GM13977 (cell line): ENCODE measurements at places on chromosomes 7 and 10.

DNA sequence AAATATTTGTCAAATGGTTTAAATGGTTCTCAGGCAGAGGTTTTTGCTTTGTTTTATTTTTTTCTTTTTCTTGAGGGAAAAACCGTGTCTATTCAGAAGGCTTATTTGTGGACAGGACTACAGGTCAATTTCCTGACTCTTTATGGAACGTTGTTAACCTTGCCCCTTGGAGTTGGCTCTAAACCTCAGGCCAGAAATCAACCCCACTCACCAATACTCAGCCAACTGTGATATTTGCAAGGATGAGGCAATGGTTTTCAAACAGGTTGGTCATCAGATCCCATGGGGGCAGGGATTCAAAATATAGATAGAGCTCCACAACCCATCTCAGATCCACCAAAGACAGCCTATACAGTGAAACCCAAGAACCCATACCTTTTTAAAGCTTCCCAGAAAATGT, 10.2 kb downstream of the PDLIM1 start:
- DNase-seq = no peak

- no peak for DNase-seq
These were observed 20.2 kb downstream of the RAMP3 start for GRCh38 chr7:45177801-45178200.

DNA sequence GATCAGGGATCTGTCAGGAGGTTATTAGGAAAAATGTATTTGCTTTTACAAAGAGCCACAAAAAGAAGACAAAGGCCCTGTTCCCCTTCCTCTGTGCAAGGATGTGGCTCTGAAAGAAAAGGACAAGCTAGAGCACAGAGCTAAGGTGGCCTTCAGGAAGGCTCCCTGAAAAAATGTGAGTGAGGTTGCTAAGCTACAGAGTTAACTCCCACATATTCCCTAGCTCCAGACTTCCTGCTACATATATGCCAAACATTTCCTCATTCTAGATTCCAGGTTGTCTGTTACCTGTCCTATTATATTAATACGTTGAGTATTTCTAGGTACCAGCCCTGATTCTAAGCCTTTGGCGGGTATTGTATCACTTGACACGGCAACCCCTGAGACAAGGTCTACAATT, 369.0 kb downstream of the PARD3 start:
- DNase-seq = no peak

DNA sequence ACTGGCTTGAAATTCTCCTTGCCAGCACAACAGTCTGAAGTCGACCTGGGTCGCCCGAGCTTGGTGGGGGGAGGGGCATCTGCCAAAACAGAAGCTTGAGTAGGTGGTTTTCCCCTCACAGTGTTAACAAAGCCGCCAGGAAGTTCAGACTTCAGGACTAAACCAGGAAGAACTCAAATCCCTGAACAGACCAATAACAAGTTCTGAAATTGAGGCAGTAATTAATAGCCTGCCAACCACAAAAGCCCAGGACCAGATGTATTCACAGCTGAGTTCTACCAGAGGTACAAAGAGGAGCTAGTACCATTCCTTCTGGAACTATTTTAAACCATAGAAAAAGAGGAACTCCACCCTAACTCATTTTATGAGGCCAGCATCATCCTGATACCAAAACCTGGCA, 45.3 kb downstream of the LRRC72 start:
- no peak for DNase-seq

- no peak for DNase-seq
These were observed 157.6 kb downstream of the ITGA8 start for GRCh38 chr10:15562116-15562515.

DNA sequence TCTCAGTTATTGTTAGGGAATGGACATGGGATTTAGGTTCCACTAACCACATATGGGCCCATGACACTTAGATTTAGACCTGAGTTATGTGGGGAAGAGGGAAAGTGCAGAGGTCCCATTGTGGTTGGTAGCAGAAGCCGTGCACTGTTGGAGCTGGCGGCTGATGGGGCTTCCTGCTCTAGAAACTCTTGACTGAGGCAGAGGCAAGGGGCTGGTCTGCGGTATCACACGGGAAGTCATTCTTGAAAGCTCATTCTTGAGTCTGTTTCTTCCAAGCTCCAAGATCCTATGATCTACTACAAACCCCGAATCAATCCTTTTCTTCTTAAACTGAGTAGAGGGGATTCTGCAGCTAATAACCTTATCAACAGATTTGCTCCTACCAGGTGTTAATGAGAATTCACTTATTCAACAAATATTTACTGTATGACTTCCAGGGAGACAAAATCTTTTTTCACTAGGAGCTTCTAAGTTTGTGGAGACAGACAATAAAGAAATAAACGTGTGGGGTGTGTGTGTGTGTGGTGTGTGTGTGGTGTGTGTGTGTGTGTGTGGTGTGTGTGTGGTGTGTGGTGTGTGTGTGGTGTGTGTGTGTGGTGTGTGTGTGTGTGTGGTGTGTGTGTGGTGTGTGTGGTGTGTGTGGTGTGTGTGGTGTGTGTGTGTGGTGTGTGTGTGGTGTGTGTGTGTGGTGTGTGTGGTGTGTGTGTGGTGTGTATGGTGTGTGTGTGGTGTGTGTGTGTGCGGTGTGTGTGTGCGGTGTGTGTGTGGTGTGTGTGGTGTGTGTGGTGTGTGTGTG, 57.1 kb downstream of the AOC1 start:
- no peak for DNase-seq

DNA sequence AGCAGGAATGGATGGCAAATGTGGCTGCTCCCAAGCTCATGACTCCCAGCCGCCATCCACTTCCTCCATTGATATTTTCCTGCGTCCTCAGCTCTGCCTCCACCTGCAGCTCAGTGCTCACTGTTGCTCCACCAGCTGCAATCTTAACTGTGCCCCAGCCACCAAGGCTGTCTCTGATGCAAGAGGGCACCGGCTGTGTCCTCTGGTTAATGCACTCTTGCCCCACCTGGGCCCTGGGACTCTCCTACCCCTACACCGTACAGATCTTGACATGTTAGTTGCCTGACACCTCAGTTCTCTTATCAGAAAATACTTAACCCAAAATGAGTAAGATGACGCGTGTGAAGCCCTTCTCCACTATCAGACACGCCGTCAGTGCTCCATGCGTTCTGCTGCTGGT, 45.5 kb upstream of the GPR26 start:
- no peak for DNase-seq

- no peak for DNase-seq
These were observed 64.1 kb upstream of the TM9SF3 start for GRCh38 chr10:96650958-96651357.

DNA sequence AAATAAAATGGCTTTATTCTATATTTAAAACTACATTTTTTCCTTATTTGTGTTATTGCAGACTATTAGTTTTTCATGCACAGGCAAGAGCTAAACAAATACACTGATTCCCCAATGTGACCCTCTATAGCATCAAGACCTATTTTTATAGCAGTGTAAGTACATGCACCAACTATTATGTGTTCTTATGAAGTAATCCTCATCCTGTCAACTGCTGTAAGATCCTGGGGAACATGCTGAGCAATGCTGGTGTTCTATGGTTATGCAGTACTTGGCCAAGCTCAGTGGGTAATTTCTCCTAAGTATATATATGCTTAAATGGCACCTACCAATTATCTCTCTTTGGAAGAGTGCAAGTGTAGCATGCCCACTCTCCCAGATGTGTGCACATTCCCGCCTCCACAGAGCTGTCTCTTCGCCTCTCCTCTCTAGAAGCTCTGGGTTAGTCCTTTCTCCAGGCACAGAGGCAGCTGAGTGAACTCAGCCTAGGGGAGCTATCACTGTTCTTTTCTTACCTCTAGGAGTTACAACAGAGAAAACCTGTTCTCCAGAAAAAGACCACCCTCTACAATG, 428.8 kb downstream of the KCNMA1 start:
- no peak for DNase-seq

DNA sequence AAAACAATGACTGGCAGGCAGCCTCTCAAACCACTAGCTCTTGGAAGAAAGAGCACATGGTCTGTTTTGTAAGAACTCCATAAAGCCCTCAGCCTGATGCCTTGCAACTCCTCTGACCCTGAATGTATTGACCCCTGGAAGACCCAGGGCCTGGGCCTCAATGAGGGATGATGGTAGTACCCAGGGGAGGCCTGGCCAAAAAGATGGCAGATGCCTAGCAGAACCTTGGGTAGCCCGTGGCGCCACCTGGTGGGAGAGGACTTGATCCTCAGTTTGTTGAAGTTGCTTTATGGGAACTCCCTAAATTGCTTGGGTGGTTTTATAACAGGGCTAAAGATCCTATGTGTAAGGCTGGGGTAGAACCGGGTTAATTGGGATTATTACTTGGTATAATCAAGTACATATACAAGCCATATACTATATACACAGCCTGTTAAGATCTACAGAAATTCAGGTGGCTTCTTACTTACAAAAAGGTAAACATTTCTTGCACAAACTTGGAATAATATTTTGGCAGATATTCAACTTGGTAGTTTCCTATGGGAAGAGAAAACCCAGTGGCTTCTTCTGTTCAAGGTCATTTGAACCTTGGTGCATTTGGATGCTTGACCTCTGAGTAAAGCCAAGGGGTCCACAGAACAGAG, 95.8 kb upstream of the CACUL1 start:
- peak; percentile 63 for DNase-seq
